ENCODE measurements at places on chromosomes 16 and 17.

- no peak for DNase-seq
Observed at GRCh38 chr17:55416000-55416399, 5.6 kb downstream of the MMD start.

DNA sequence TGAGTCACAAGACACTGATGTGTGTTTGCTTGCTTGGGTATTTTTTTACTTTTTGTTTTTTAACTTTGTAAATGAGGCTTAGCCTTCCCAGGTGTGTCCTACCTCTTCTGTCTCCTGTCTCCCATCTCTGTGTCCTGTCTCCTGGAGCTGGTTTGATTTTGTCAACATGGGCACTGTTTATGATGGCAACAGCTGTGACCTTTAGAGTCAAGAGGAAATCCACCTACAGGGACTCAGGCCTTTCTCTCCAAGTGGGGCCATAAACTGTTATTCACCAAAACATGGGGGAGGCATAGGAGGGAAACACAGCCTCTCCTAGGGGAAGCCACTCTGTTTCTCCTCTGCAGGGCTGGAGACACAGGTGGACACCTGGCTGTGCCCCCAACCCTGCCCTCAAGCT lies 13.1 kb upstream of the PLCG2 start:
- no peak for DNase-seq

- no peak for DNase-seq
Observed at GRCh38 chr16:7964167-7964566, 626.1 kb downstream of the TMEM114 start.

DNA sequence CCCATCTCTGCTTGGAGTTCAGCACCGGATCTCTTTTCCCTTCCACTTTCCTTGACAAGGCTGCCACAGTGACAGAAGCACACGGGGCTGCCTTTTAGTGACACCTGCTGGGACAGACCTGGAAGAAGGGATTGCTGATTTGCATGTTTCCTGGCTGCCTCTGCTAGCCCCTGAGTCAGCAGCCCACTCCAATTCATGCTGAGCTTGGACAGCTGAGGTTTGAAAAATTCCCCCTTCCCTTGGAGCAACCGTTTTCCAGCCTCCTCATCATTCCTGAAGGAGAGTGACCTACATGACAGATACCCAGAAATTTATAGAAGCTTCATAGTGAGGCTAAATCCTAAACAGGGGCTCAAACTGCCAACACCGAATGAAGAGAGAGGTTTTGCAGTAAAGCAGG lies 18.8 kb upstream of the RBL2 start:
- no peak for DNase-seq

DNA sequence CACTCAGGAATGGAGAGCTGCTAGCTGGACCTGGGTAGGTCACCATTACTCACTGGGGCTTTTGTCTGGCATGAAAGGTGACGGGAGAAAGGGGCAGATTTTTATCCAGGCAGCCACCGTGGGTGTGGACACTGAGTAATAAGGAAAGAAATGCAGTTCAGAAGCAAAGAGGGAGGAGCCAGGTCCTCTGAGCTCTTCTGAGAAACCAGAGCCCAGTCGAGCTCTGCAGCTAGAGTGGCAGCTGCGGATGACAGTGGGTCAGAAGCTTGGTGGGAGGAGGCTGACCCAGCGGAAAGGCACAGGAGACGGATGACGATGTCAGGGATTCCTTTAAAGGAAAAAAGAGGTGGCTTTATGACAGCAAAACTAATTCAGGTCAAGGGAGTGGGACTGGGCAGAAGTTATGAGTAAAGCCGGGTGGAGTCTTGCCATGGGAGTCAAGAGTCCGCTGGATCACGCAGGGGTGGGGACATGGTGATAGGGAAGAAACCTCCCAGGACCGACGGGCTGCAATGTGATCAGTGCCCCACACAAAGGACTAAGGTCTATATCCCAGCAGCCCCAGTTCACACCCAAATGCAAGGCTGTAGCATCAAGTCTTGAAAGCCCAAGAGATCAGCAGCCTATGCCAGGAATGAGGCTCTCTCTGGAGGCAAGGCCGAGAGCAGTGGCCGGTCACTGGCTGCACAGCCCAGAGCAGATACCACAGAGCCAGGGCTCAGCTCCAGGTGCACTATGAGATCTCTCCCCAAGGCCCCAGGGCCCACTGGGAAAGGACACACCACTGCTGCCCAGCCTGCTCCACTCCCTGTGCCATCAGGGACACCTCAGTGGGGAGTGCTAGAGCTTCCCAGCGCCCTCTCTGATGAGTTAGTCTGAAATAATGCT lies 6.3 kb upstream of the MNT start:
- DNase-seq = no peak

DNA sequence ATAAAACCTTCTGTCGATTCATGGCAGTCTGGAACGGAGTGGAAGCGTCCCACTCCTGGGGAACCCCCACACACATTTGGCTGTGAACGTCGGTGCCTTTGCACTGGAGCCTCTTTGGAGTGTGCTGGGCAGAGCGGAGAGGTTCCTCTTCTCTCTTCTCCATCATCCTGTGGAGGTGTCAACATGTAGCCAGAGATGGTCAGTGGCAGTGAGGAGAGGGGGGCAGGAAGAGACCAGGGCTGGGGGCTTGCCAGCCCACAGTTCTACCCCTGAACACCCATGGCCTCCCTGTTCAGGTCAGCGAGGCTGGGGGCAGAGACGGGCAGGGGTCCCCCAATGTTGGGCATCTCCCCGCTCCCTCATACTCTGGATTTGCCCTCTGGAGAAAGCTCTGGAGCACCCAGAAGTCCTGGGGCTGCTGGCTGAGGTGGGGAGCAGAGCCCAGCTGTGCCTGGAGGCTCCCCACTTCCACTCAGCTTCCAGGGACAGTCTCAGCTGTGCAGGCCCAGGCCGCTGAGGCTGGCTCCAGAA lies 223.7 kb downstream of the SEC14L1 start:
- DNase-seq = no peak

DNA sequence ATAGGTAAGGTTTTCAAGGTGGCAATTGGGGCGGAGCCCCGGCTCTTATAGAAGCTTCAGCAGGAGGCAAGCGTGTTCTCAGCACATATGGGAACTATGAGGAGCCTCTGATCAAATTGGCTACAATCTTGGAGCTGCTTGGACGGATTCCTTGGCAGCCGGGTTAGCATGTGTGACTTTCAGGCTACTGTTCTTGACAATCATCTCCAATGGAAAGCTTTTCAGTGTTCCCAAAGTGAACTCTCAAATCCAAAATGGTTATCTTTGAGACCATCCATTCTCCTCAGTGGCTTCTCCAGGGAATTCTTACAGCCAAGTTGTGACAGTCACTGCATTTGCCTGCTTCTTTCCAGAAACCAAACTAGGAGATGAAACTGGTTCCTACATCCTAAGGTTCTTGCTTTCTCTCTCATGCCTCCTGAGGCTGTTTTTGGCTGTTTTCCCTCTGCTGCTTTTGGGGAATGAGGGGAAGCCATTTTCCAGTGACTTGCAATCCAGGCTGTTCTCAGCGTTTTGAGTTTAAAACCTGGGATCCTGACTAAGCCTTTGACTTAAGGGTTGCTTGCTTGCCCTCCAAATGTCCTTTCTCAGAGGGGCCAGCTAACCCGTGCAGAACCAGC lies 10.9 kb downstream of the HAS3 start:
- no peak for DNase-seq

GRCh38 chr17:73718362-73718761 lies 74.1 kb upstream of the SDK2 start:
- no peak for DNase-seq

GRCh38 chr17:32529604-32530003 lies 42.8 kb downstream of the CDK5R1 start:
- no peak for DNase-seq

- DNase-seq = no peak
Observed at GRCh38 chr17:77457572-77458201, 316.9 kb downstream of the SEC14L1 start.

DNA sequence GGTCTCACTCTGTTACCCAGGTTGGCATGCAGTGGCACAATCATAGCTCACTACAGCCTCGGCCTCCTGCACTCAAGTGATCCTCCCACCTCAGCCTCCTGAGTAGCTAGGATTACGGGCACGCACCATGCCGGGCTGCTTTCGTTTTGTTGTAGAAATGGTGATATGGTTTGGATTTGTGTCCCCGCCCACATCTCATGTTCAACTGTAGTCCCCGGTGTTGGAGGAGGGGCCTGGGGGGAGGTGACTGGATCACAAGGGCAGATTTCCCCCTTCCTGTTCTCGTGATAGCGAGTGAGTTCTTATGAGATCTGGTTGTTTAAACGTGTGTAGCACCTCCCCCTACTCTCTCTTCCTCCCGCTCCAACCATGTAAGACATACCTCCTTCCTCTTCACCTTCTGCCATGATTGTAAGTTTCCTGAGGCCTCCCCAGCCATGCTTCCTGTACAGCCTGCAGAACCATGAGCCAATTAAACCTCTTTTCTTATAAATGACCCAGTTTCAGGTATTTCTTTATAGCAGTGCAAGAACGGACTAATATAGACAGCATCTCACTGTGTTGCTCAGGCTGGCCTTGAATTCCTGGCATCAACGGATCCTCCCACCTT lies 6.0 kb downstream of the PDZD9 start:
- no peak for DNase-seq

DNA sequence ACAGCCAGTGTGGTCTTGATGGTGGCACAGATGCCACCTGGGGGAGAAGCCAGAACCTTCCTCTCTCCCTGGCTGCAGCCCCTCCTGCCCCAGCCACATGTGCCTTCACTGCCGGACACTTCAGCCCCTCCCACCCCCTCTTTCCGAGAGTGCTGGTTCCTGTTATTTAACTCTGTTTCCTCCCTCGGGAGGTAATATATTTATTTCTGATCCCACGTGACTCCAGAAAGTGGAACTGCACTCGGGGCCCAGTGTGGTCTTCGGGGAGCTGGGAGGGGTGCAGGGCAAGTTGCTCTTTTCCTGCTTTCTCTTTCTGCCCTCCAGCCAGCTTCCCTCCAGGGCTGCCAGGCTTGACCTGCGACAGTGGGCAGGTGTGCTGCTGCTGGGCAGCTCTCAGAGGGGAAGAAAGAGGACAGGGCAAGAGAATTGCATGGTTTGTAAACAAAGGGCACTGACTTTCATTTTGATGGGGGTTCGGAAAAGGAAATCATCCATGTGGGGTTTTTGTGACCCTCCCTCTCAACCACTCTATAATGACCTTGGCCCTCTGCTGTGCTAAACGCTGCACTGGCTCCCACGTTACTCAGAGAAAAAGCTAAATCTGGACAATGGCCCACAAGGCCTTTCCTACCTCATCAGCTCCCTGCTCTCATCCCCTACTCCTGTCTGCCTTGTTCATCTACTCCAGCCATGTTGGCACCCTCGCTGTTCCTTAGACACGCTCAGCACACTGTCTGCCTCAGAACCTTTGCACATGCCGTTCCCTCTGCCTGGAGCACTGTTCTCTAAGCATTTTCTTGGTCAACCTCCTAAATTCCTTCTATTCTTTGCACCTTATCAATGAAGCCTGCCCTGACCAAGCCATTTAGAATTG lies 8.2 kb upstream of the CIITA start:
- no peak for DNase-seq

DNA sequence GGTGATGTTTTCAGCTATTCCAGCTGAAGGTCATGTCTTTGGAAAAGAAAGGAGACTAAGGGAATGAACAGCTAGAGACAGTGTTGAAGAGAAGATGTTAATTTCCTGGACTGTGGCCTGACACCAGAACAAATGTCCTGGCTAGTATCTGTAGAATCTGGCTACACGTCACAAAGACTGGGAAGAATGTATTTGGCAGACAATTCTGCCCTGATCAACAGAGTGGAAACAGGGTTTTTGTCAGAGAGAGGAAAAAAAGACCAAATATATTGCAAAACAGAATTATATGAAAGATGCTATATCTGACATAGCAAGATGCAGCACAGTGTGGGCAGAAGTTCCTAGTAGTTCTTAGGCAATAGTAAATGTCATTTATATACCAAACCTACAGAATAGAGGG lies 17.0 kb upstream of the ANKFN1 start:
- no peak for DNase-seq

DNA sequence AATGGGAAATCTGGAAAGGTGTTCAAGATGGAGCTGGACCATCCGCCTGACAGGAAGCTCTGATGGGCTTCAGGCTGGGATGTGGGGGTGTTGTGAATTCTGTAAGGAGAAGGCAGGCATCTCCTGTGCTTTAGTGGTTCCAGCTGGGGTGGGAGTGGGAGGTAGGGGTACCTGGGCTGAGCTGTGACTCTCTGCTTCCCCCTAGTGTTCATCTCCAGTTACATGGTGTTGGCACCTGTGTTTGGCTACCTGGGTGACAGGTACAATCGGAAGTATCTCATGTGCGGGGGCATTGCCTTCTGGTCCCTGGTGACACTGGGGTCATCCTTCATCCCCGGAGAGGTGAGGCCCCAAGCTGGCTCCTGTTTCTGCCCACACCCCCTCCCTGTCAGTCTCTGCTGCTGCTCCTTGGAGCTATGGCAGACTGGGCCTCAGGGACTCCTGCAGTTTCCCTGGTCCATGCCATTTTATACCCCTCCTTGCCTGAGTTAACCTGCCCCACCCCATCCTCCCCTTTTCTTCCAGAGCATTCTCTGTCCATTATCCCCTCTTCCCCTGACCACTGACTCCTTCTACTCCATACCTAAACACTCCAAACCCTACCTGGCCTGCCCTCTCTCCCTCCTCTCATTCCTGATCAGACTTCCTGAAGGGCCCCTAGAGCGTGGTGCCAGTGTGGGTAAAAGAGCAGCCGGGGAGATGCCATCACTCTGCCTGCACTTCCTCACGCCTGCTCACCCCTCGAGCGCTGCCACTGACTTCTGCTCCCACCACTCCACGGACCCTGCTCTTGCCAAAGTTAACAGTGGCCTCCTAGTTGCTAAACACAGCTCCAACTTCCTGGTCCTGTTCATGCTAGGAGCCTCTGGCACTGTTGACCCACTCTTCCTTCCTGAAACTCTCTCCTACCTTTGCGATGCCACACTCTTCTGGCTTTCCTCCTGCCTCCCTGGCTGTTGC lies 3.4 kb downstream of the SPNS1 start:
- peak; percentile 0 for DNase-seq

DNA sequence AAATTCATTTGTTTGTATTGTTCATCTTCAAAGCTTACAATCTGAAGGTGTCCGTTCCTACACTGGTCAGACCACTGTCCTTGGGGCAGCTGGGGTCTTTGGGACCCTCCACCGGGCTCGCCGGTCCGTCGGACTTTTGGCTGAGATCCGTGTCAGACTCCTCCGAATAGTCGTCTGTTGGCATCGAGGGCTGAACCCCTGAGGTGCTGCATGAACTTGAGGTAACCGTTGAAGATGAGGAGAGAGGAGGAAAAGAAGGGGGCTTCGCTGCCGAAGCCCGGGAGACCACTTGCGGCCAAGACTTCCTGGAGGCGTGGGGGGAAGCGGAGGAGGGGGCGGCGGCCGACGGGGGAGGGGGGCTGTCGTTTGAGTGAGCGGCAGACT lies 260.8 kb downstream of the ZFHX3 start:
- no peak for DNase-seq

GRCh38 chr16:24909856-24910255 lies 64.1 kb downstream of the SLC5A11 start:
- no peak for DNase-seq

DNA sequence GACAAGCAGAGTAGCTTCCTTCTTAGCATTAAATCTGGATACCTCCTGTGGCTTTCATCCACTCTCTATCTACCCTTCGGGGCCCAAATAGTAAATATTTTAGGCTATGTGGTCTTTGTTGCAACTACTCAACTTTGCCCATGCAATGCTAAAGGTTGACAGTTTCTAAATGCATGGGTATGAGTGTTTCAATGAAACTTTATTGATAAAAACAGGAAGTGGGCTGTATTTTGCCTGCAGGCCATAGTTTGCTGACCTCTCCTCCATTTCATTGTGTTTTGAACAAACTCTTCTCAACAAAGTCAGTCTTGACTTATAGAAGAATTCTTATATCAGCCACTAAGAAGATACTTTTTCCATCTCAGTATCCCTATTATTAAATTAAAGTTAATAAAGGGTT lies 34.1 kb downstream of the ACSM2A start:
- no peak for DNase-seq

All from NCI-H187 (cell line).